ENCODE measurements at places on chromosomes 7 and 10.

DNA sequence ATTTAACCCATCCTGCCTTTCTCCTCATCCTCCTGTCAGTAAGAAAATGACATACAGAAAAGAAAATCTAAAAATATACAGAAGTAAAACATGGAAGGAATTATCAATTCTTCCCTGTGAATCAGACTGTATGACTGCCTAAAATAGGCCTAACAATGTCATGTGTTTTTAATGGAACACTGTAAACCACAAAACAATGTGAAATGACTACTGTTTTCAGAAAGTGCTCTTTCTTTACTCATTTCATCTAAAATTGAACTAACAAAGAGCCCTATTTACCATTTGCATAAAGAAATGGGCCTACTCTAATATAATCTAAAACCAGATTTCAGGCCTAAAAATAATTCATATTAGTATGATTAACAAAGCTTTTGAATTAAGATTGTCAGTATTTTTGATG, 35.7 kb downstream of the SEMA3E start:
- DNase-seq, result no peak

DNA sequence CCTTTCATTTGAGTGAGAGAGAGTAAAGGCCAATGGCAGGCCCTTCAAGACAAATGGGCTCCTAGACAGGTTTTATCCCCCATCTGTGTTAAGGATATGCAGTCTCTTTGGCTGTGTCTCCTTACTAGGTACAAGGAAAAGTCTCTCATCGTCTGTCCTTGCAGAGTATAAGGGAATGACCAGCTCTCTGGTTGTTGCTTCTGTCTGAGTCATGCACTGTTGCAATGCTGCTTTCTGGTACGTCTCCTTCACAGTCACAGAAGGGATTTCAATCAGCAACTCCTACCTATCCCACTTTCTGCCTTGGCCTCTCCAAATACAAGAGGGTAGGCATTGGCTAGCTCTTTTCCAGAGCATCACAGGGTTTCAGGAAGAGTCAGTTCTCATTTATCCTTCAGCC, 48.1 kb downstream of the CTTNBP2 start:
- DNase-seq, result no peak

- no peak for DNase-seq
Measured at GRCh38 chr7:11830582-11831155, 1.3 kb downstream of the THSD7A start.

DNA sequence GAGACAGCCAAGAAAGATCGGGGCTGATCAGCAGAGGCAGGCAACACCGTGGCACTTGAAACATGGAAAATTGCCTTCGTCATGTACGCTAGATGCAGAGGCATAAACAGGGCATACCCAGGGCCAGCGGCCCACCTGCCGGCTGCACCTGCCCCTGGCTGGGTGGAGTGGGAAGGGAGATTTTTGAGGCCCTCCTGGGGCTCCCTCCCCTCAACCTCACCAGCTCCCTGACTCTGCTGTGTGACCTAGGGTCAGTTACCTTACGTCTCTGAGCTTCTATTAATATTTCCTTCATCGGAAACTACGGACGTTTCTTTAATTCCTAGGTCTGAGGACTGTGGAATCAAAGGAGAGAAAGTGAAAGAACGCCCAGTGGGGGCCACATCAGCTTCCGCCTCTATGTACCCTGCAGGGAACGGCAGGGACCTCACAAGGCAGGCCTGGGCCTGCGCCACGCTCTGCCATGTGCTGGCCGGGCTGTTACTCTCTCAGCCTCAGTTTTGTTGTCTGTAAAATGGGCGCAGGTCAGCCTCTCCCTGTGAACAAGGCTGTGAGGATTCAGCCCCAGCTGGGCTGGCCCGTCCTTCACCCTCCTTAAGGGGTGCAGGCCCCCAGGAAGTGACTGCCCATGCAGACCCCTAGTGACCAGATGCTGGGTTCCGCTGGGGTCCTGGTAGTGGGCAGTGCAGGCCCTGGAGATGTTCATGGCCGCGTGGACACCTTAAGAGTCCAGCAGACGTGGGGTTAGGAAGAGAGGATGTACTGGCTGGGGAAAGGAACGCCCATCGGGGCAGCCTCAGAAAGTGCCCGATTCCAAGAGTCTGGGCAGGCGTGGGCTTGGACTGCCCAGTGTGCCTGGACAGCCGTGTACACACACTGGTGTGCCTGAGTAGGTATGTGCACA, 22.7 kb downstream of the ELFN1 start:
- DNase-seq, result no peak

- DNase-seq, result no peak
Measured at GRCh38 chr7:91690541-91691070, 189.9 kb downstream of the MTERF1 start.

- DNase-seq, result no peak
Measured at GRCh38 chr10:89867964-89868363, 166.6 kb downstream of the KIF20B start.

- DNase-seq, result no peak
Measured at GRCh38 chr7:106282390-106282789, 2.4 kb downstream of the NAMPT start.

DNA sequence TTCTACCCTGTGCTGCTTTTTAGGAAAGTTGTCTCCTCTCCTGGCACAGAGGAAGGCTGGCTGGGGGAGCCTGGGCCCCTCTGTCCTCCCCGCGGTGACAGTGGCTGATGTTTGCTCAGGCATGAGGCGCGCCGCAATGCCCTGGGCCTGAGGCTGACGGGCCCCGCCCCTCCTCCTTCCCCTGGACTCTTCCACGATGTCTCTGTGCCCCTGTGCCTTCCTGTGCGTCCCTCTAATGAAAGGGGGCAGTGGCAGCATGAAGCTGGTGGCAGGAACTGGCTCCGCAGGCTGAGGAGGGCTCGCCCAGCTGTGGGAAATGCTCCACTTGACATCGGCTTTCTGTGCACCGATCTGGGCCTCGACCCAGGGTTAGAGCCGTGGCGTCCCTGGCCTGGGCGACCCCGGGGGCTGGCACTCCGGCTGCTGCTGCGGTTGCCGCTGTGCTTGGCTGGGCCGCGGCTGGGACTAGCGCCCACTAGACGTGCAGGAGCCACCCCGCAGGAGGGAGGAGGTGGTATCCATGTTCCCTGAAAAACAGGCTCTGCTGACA, 67.9 kb downstream of the ZNF680 start:
- no peak for DNase-seq

DNA sequence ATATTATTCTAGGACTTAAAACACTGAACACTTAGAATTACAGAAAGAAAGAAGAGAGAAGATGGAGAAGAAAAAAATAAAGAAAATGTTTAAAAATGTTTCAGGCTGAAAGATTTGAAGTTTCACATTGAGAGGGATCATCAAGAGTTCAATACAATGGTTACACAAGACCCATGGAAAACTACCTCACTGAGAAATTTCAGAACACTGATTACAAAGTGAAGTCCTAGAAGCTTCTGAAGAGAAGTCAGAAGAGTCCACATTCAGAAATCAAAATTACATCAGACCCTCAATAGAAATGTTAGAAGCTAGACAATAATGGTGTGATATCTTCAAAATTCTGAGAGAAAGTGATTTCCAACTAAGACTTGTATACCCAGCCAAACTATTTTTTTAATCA, 196.1 kb downstream of the MACC1 start:
- DNase-seq, result no peak

DNA sequence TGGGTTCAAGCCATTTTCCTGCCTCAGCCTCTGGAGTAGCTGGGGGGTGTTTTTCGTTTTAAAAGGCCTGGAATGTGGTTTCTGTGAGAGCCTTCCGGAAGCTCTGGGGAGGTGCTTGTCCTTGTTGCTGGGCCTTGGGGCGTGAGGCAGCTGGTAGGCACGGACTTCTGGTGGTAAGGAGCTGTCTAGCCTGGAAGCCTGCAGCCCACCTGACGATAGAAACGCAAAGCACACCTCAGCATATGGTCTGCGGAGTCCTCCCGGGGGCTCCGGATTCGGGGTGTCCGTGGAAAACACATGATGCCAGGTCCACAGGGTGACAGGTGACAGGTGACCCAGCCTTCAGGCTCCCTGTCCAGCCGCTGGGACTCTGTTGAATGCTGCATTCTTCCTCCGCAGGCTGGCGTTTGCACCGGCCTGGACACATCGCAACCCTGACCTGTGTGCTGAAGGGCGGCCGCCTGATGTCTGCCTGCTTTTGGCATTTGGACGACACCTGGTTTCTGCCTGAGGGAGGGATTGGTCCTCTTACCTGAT, 37.3 kb downstream of the INPP5A start:
- DNase-seq, result no peak

DNA sequence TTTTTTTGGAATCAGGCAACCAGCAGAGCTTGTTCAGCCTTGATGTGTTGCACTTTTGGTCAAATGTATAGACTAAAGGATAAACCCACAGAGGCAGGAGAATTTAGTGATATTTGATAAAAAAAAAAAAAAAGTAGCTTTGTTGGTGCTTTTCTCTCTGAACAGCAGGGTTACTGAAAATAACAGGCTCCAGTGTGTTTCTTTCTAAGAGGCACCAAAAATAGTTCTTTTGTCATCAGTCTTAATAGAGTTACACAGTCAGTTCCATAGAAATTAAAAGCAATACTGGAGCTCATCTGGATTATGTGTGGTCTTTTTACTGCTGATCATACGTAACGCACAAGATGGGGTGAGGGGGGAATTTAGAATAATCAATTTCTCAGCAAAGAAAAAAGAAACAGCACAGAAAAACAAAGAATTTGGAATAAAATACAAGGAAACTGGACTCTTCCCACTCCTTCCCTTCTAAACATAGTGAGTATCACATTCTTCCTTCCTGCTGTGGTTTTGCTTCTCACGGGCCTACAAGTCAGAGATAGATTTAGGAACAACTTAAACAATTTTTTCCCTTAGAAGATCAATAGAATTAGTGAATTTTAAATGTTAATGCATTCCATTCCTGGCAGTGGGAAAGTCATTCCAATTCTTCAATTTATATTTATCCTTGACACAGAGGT, 178.8 kb upstream of the AKR1E2 start:
- no peak for DNase-seq

DNA sequence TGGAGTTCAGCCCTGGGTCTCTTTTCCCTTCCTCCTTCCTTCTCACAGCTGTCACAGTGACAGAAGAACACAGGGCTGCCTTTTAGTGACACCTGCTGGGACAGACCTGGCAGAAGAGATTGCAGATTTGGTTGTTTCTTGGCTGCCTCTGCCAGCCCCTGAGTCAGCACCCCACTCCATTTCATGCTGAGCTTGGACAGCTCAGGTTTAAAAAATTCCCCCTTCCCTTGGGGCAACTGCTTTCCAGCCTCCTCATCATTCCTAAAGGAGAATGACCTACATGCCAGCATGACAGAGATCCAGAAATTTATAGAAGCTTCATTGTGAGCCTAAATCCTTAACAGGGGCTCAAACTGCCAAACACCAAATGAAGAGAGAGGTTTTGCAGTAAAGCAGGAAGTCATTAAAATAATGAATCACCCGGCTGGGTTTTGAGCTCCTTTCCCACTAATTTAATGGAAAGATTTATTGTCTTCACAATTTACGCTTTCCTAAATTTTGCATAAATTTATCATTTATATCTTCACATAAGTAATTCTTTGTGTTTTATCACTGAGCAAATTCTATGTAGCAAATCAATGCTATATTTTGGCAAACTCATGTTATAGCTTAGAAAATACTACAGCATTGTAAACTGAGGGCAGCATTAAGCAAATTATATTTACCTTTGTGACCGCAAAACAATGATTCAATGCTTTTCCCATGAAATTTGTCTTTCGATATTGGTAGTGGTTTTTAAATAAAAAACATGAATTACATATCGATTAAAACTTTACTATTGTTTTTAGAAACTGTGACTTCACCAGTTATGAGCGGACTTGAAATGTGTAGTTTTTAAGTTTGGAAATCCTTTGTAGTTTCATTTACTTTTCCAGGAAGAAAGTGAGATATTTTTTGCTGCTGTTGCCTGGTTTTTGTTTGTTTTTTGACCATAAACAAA, 399.5 kb upstream of the ANKRD30A start:
- DNase-seq, result no peak

DNA sequence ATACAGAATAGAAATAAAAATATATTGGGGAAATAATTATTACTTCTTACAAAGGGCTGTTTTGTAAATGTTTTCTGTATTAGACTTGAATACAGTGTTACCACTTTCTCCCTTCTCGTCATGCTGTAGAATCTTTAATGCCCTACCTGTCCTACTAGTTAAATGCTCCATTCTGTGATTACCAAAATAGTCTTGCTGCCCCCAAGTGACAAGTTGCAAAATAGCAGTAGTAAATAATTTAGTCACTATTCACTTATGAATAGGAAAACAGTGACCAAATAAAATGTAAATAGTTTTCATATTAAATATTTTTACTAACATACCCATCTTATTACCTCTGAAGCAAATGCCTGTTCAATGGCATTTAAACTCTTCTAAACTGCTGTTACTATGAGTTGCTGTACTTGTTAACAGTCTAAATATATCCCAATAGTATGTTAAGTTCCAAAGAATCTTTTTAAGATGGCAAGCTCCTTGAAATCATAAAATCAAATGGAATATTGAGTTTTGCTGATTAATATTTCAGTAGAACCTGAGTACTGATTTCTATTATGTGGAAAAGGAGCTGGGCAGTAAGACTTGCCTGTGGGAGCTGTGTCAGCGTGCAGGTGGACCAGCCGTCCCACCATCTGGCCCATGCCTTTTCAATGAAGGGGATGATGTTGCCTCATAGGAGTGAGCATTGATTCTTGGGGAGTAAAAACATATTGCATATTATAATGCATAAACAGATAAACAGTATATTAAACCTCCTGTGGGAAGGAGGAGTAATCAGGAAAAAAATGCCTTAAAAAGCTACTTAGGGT, 18.1 kb upstream of the OIT3 start:
- DNase-seq, result no peak

GRCh38 chr10:60376221-60377041, 13.2 kb downstream of the ANK3 start:
- no peak for DNase-seq

GRCh38 chr7:79854621-79855020, 280.0 kb upstream of the GNAI1 start:
- no peak for DNase-seq

All from NCI-H187 (cell line).